ENCODE measurements at places on chromosomes 11 and 22.

DNA sequence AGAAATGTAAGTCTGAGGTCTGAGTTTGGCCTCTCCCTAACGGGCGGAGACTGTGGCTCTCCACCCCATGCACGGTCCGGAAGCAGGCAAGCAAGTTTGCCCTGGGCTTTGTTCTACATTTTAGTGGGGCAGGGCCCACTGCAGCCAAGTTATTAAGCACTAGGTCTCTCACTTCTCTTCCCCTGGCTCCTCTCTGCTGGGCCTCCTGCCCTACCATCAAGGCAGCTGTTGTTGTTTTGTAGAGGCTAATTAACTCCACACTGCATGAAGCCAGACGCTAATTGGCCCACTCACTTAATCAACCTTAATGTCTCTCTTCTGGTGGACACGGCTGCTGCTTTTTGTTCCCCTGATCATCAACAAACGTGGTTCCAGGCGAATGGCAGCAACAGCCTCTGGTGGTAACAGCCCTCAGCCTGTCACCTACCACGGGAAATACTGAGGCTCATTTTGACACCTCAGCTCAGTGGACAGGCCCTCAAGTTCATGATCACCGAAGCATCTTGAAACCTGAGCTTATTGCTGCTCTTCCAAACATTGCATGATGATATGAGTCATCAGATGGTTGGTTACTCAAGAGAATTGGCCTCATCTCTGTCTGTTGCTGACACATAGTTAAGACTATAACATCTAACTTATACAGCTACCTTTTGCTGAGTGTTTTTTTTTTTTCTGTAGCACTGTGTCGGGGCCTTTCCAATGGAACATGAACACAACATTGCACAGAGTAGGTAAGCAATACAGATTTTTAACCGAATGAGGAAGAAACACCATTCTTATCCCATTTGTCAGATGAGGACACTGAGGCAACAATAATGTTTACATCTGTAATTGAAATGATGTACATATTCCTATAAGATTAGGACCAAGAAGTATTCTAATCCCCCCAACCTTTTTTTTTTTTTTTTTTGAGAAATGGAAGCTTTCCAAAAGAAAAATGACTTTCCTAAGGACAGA is 20.8 kb upstream of the LMO2 start:
- DNase-seq: no peak

GRCh38 chr11:90468923-90469322 is 246.1 kb upstream of the CHORDC1 start:
- DNase-seq: no peak

GRCh38 chr22:37007651-37008050 is 11.6 kb downstream of the TST start:
- DNase-seq: no peak

- DNase-seq: no peak
These were observed 33.5 kb downstream of the CHRDL2 start for GRCh38 chr11:74697722-74698121.

DNA sequence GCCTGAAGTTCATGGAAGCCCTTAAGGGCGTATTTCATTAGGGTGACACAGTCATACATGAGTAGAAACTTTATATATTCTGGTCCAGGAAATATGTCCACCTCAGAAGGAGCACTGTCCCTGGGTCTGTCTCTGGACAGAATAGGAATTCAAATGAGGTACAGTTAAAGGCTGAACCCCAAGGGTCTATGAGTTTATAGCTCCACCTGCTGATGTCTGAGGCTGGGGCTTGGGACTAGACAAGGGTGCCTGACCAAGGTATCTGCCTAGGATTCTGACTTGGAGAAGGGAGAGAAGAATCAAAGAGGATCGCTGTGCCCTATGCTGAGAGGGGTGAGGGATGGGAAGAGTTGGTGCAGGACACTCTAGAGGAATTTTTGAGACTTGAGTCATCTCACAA is 14.9 kb downstream of the HEPHL1 start:
- DNase-seq: no peak

DNA sequence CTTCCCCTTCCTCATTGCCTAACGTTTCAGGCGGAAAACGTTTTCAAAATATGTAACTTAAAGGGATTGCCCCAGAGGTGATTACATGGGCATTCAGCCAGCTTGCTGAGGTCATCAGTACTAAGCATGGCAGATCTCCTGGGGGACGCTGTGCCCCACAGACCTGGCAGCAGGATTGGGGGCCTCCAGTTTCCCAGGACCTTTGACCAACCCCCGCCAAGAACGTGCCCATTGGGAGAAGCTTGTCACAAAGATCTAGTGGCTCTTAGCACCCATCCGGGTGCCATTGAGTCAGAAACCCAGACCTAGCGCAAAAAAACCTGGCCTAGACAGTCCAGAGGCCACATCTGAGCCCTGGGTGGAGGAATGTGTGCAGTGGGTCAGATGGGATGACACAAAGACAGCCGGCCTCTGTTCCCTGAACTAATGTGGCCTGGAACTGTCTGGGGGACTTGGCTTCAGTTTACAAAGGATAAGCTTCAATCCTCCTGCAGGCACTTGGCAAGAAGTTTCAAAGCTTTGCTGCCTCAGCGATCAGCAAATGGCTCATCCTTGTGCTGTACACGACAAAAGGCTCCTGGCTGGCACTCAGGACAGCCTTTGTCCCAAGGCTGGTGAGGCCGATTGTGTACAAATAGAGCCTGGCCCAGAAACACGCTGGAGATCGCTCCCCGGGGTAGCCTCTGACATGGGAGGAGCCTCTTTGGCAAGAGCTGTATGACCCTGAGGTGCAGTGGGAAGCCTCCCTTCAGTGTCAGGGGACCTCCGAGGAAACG is 9.5 kb downstream of the C1QTNF6 start:
- no peak for DNase-seq

DNA sequence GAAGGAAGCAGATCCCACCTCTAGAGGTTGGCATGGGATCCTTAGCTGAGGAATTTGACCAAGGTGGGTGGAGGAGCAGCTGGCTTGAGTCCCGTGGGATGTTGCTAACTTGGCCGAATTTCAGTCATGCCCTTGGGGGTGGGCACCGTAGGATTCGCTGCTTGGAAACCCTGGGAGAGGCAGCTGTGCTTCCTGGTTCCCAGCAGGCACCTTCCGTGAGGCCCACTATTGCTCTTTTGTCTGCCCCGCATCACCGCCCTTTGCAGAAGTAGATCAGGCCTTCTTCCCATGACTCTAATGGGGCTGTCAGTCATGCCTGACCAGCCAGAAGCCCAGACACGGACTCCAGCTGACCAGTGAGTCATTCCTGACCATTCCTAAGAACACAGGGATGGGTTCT is 292.3 kb upstream of the SYN3 start:
- DNase-seq: no peak

DNA sequence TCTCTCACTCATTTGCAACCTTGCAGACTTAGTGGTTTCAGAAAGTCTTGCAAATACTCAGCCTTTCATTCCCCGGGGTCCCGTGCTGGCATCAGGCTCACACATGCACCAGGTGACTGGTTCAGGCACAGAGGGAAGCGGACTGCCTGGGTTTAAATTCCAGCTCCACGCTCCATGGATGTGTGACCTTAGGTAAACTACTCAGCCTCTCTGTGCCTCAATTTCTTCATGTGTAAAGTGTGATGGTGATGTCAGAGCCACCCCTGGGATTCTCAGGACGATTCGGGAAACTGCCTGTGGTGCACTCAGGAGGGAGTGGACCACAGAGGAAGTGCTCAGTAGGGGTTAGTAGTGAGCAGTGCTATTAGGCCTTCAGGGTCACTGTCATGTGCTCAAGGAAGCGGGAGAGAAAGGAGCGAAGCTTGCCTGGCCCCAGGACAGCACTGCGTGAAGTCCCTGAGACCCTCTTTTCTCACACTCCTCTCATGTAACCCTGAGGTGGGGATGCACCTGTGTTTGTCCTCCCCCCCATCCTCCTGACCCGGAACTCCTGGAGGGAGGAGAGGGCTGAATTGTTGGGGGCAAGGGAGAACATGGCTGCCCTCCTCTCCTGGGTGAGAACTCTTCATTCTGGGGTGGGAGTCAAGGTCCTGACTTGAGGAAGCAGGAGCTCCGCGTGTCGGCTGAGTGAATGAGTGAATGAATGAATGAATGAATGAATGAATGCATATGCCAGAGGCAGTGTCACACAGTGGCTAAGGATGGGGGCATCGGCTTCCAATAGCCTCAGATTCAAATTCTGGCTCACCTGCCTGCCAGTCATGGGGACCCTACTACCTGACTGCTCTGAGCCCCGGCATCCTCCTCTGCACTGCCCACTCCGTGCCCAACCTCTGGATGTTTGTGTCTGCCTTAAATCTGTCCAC is 14.4 kb upstream of the UPK3A start:
- DNase-seq: no peak

GRCh38 chr22:28112548-28113043 is 193.5 kb upstream of the PITPNB start:
- DNase-seq: no peak

DNA sequence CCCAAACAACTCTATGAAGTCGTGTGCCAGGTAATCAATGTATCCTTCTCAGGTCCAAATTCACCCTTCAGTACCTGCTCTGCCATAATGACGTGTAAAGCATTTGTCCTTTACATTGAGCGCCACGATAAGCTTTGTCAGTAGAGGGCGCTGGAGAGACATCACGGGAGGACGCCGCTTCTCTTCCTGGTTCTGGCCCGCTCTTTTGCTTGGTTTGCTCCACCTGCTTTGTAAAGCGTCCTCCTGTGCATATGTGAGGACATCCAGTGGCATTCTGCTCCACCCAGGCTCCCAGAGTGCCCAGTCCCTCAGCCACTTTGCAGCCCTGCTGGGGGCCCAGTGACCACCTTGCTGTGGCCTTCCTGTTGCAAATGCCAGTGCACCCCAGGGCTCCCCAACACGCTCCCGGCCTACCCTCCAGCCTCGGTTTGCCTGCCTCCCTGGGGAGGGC is 61.1 kb downstream of the WT1 start:
- DNase-seq: no peak

DNA sequence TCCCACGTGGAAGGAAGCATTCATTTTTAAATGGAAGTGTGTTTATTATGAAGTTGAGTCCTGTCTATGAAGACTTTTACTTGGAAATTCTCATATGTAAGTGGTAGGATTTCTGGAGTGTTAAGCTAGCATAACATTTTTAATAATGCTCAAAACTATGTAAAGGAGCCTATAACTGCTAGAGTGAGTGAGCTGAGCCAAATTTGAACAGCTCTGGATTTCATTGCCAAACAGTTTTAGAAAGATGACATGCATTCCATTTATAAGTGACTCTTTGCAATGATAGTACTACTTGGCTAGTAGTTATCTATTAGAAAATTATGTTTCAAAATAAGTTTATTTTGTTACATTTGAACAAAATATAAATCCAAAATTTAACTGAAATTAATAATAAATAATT is 721.2 kb downstream of the LUZP2 start:
- DNase-seq: no peak

DNA sequence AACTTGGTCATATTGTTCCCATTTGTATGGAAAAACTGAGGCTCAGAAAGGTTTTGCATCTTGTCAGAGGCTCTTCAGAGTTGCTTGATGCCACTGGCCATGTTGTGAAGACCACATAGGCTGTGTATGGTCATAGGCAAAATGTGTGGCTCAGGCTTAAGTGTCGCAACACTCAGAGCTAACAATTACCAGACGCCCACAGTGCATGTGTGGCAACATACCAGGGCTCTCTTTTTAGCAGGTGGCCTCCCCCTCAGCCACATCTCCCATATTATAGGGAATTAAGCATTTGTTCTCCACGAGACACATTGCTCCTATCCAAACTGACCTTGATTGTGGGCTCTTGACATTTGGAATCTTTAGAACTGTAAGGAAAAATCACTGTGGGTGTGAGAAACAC is 802.5 kb downstream of the DLG2 start:
- no peak for DNase-seq

DNA sequence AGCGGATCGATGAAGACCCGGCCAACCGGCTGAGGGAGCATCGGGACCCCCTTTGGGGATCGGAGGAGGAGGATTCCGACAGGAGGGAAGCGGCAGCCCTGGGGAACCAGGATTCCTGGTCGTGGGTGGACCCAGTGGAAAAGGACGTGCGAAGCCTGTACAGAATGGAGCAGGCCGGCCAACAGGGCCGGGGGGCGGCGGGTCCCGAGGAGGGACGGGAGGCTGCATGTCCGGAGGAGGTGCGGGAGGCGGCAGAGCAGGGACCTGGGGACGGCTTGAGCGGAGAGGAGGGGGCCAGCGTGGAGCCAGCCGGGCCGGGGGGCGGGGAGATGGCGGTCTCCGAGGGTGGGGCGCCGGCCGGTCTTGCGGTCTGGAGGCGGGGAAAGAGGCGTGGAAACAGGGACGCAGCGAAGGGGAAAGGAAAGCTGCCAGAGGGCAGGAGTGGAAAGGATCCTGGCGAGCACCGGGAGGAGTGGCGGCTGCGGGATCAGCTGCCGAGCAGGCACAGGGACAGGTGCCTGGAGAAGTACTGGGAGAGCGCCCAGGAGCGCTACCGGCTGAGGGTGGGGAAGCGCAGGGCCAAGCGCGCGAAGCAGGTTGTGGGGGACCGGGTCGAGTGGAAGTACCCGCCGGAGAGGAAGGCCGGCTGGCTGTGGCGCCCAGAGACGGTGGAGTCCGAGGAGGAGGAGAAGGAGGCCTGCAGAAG is at the start of gene ANO5:
Gene ANO5 (plus strand): TSS at position 444 of the 706 bp plus-strand sequence. CDS start 408 bp downstream, outside the sequence.
- peak; percentile 66 for DNase-seq

- DNase-seq: peak; percentile 77
These were observed 10.5 kb downstream of the ELFN2 start for GRCh38 chr22:37416827-37417226.

DNA sequence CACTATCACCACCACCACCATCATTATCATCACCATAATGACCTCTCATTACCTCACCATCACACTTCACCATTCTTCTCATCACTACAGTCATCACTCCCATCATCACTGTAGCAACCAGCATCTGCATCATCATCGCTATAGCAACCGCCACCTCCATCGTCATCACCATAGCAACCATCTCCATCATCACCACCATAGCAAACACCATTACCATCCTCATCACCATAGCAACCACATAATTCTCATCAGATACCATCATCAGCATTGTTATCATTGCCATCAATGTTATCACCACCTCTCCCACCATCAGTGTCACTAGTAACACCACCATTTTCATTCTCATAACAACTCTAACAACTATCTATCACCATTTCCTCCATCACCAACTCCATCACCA is 23.1 kb upstream of the CD82 start:
- no peak for DNase-seq

- DNase-seq: no peak
These were observed 11.8 kb downstream of the XBP1 start for GRCh38 chr22:28788601-28789000.

DNA sequence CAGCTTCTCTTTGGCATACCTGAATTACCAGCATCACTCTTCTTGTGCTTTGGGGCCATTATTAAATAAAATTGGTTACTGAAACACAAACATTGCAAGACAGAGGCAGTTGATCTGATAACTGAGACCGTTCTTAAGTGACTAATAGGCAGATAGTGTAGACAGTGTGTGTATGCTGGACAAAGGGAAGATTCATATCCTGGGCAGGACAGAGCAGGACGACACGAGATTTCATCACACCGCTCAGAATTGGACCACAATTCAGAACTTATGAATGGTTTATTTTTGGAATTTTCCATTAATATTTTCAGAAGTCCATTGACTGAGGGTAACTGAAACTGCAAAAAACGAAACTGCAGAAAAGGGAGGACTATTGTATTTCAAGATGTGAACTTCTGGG is 68.6 kb downstream of the LDLRAD3 start:
- DNase-seq: no peak

Data from occipital lobe (tissue), 3 donors.